ENCODE measurements at places on chromosomes 13 and 19. TPM values are rescaled to one million over a fixed set of nuclear protein-coding genes. Genes with fewer than 3 reads are reported as not detected.

DNA sequence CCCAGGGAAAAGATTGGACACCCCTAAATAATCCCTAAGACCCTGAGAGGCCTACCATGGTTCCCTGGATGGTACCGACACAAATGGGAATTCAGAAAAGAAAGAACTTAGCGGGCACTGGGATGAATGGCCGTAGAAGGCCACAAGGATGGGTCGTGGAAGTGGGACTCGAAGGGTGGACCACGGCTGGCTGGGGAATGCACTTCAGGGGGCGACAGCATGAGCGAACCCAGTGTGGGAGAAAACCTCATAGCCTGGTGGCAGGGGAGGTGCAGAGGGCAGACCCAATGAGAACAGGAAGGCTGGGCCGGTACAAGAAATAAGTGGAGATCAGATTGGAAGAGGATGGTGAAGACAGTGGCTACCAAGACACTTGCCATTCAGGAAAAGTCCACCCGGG is 28.7 kb downstream of the LATS2 start:
- peaks cover 50% of the 10 kb centered on the region for H3K4me1 ChIP-seq
- H3K36me3 ChIP-seq = no peaks in the 10 kb centered on the region
- no peaks in the 10 kb centered on the region for H3K27me3 ChIP-seq
- H3K4me3 ChIP-seq = peak overlapping the region; percentile 13
- peak overlapping the region; percentile 46 for H3K27ac ChIP-seq

GRCh38 chr19:3606174-3606689 is 443 bp downstream of the TBXA2R start:
- peak overlapping the region; percentile 48 for H3K4me3 ChIP-seq
- peaks cover 13% of the 10 kb centered on the region for H3K4me1 ChIP-seq
- peak overlapping the region; percentile 75 for H3K27ac ChIP-seq
- peak; percentile 69 for DNase-seq

GRCh38 chr13:53357582-53357981 is 329.0 kb downstream of the OLFM4 start:
- no peak for DNase-seq
- H3K27me3 ChIP-seq = no peaks in the 10 kb centered on the region
- H3K36me3 ChIP-seq = no peaks in the 10 kb centered on the region
- no peak overlapping the region for H3K4me3 ChIP-seq

The SIGLECL1 gene
- not detected for total RNA-seq

The PRKCG gene
- not detected for total RNA-seq

DNA sequence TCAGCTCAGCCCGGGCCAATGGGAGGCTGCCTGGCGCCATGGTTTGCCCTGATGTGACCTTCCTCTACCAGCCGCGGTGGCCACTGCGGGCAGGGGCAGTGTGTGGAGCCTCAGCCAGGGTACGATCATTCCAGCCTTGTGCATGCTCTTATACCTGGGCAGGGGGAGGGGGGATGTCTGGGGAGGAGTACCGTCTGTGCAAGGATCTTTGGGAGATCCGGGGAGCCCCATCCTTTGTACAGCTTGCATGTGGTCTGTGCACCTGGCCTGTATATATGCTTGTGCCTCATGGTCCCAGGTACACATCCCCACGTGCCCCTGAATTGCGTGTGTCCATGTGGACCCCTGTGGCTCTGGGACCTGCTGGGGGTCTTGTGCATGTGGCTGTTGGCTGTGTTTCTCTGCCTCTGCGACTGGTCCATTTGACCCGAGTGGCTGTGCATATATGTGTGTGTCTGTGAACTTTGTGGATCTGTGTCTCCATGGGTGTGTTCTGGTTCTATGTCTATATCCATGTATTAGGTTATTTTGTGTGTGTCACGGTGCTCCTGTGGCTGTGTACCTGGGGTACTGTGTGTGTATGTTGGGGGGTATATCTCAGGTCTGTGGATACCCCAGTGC is 12.8 kb upstream of the NANOS3 start:
- H3K27me3 ChIP-seq = peaks cover 30% of the 10 kb centered on the region
- H3K4me1 ChIP-seq = peaks cover 43% of the 10 kb centered on the region
- no peak overlapping the region for H3K4me3 ChIP-seq
- DNase-seq = no peak
- no peaks in the 10 kb centered on the region for H3K36me3 ChIP-seq
- no peak overlapping the region for H3K27ac ChIP-seq

DNA sequence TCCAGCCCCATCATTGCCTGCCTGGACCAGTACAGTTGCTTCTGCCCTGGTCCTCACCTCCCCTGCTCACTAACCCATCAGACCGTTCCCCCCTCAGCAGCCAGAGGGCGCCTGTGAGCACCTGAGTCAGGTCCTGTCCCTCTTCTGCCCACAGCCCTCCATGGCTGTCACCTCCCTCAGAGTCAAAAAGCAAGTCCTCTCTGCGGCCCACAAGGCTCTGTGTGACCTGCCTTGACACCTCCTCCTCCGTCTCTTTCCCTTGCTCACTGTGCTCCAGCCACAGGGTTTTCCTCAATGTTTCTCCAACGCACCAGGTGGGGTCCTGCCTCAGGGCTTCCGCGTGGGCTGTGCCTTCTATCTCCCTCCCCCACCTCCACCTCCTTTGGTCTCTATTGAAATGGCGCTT is 29.4 kb upstream of the PTPRS start:
- H3K27ac ChIP-seq = no peak overlapping the region
- peak; percentile 69 for DNase-seq
- H3K4me1 ChIP-seq = no peaks in the 10 kb centered on the region
- H3K27me3 ChIP-seq = peaks cover 74% of the 10 kb centered on the region
- no peak overlapping the region for H3K4me3 ChIP-seq

DNA sequence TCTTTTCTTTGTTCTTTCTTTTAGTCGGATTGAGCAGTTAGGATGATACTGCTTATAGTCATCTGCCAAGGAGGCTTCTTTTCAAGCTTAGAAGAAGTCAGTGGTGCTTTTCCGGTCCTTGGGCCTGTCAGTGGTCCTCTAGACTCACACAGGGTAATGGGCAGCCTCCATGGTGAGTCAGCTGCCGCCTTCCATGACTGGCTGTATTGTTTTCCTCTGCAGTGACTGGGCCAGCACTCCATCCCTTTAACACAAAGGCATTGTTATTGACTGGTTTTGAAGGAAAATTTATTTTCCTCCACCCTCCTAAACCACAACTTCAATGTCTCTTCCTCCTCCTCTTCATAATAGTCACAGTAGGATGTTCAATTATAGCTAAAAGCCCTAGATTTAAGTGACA is 47.1 kb upstream of the CNMD start:
- H3K4me1 ChIP-seq = no peaks in the 10 kb centered on the region
- H3K4me3 ChIP-seq = no peak overlapping the region
- no peaks in the 10 kb centered on the region for H3K27me3 ChIP-seq
- no peak for DNase-seq
- H3K27ac ChIP-seq = no peak overlapping the region
- no peaks in the 10 kb centered on the region for H3K36me3 ChIP-seq

DNA sequence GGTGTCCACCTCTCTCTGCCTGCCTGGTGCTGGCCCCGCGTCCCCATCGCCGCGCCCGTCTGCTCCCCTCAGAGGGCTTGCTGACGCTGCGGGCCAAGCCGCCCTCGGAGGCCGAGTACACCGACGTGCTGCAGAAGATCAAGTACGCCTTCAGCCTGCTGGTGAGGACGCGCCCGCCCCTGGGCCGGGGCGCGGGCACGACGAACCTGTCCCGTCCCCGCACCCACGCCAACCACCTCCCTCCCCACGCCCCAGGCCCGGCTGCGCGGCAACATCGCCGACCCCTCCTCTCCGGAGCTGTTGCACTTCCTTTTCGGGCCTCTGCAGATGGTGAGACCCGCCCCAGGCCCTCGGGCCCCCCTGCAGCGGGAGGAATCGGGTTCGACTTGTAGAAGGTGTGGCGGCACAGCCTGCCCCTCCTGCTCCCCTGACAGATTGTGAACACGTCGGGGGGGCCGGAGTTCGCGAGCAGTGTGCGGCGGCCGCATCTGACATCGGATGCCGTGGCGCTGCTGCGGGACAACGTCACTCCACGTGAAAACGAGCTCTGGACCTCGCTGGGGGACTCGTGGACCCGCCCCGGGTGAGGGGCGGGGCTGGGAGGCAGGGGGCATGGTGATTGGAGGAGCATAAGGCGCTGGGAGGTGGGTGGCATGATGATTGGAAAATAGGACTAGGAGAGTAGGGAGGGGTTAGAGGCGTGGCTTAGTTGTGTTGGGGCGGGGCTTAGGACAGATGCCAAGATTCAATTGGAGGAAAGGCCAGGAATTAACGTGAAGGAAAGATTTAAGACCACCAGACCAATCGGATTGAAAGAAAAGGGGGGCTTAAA is 6.6 kb downstream of the EPS8L1 start:
- H3K4me1 ChIP-seq = peaks cover 50% of the 10 kb centered on the region
- no peak overlapping the region for H3K27ac ChIP-seq
- peak overlapping the region; percentile 52 for H3K4me3 ChIP-seq
- DNase-seq = peak; percentile 69

- H3K4me1 ChIP-seq = peaks cover 56% of the 10 kb centered on the region
- H3K36me3 ChIP-seq = peaks cover 18% of the 10 kb centered on the region
- H3K27ac ChIP-seq = no peak overlapping the region
- no peak for DNase-seq
Measured at GRCh38 chr13:114056205-114057013, 76.0 kb downstream of the RASA3 start.

GRCh38 chr19:47750752-47751151 is 5.4 kb downstream of the NOP53 start:
- no peaks in the 10 kb centered on the region for H3K27me3 ChIP-seq
- H3K36me3 ChIP-seq = peaks cover 92% of the 10 kb centered on the region
- H3K4me3 ChIP-seq = no peak overlapping the region
- H3K4me1 ChIP-seq = peaks cover 41% of the 10 kb centered on the region

DNA sequence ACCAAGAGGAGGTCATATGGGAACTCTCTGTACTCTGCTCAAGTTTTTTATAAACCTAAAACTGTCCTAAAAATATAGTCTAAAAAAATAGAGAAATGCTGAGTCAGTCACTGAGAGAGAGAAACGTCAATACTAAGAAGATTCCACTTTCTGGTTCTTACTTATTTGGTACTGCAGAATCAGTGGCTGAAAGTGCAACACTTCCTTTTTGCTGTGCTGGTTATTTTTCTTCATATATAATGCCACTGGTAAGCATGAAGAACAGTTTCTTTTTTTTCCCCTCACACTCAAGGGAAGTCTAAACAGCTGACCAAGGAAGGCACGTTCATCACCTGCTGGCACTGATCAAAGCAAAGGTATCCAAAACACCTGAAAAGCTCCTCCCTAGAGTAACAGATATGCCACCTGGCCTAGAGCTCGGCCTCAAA is 44.3 kb upstream of the N4BP2L1 start:
- peaks cover 19% of the 10 kb centered on the region for H3K36me3 ChIP-seq
- no peak overlapping the region for H3K4me3 ChIP-seq
- no peak for DNase-seq
- no peaks in the 10 kb centered on the region for H3K27me3 ChIP-seq
- no peak overlapping the region for H3K27ac ChIP-seq
- H3K4me1 ChIP-seq = peaks cover 7% of the 10 kb centered on the region

GRCh38 chr19:30719999-30720345 is 347.8 kb downstream of the ZNF536 start:
- no peaks in the 10 kb centered on the region for H3K36me3 ChIP-seq
- H3K4me1 ChIP-seq = peaks cover 24% of the 10 kb centered on the region
- peak; percentile 30 for DNase-seq
- H3K4me3 ChIP-seq = peak overlapping the region; percentile 54
- no peaks in the 10 kb centered on the region for H3K27me3 ChIP-seq

- no peak for DNase-seq
- H3K4me1 ChIP-seq = peaks cover 72% of the 10 kb centered on the region
- peaks cover 52% of the 10 kb centered on the region for H3K36me3 ChIP-seq
Measured at GRCh38 chr19:49864890-49865289, 2.5 kb downstream of the PNKP start.

The PTGER1 gene
- total RNA-seq = not detected

GRCh38 chr13:76756451-76756850 is 129.8 kb downstream of the KCTD12 start:
- H3K27ac ChIP-seq = no peak overlapping the region
- no peak overlapping the region for H3K4me3 ChIP-seq
- no peak for DNase-seq
- no peaks in the 10 kb centered on the region for H3K27me3 ChIP-seq
- H3K4me1 ChIP-seq = no peaks in the 10 kb centered on the region

DNA sequence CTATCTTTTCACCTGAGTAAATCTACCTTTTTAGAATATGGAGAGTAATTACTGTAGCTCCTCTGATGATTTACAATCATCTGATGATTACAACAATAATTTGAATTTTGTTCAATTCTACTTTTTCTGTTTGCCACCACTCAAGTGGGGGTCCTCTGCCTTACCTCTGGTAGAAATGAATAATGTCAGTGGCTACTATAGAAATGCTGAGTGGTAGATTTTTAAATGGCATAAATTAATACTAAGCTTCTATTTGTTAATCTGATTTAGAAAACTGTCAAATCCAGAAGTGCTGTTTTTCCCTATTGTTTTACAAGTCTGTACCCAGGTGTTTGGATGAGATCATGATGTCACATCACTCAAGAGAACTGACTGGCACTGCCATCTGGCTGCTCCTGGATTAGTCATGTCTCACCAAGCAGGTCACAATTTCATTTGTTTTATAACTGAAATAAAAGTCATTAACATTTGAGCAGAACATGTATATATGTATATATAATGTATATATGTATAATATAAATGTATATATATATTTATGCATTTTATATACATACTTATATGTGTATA is 494.8 kb downstream of the TBC1D4 start:
- no peaks in the 10 kb centered on the region for H3K36me3 ChIP-seq
- no peaks in the 10 kb centered on the region for H3K4me1 ChIP-seq
- H3K27ac ChIP-seq = no peak overlapping the region
- no peak overlapping the region for H3K4me3 ChIP-seq
- H3K27me3 ChIP-seq = no peaks in the 10 kb centered on the region

GRCh38 chr19:41595258-41595889 is 19.4 kb downstream of the CEACAM21 start:
- H3K27me3 ChIP-seq = no peaks in the 10 kb centered on the region
- H3K4me1 ChIP-seq = no peaks in the 10 kb centered on the region
- no peak overlapping the region for H3K27ac ChIP-seq
- no peak overlapping the region for H3K4me3 ChIP-seq
- H3K36me3 ChIP-seq = no peaks in the 10 kb centered on the region

GRCh38 chr13:55528434-55528833 is 1612.3 kb upstream of the PRR20A start:
- no peak overlapping the region for H3K4me3 ChIP-seq
- H3K36me3 ChIP-seq = no peaks in the 10 kb centered on the region
- no peaks in the 10 kb centered on the region for H3K4me1 ChIP-seq
- H3K27me3 ChIP-seq = no peaks in the 10 kb centered on the region
- no peak for DNase-seq
- H3K27ac ChIP-seq = no peak overlapping the region

The CGB8 gene
- not detected for total RNA-seq

GRCh38 chr19:38670921-38671398 is 23.5 kb downstream of the ACTN4 start:
- H3K27me3 ChIP-seq = no peaks in the 10 kb centered on the region
- peak; percentile 82 for DNase-seq
- H3K36me3 ChIP-seq = no peaks in the 10 kb centered on the region
- H3K4me3 ChIP-seq = no peak overlapping the region
- peaks cover 76% of the 10 kb centered on the region for H3K4me1 ChIP-seq
- H3K27ac ChIP-seq = peak overlapping the region; percentile 95

- H3K36me3 ChIP-seq = no peaks in the 10 kb centered on the region
- DNase-seq = no peak
- no peak overlapping the region for H3K4me3 ChIP-seq
- no peaks in the 10 kb centered on the region for H3K4me1 ChIP-seq
- H3K27me3 ChIP-seq = no peaks in the 10 kb centered on the region
- H3K27ac ChIP-seq = no peak overlapping the region
Measured at GRCh38 chr19:31253526-31254179, 95.6 kb downstream of the TSHZ3 start.

GRCh38 chr19:29665826-29666577 is 741 bp downstream of the PLEKHF1 start:
- H3K27ac ChIP-seq = peak overlapping the region; percentile 79
- H3K27me3 ChIP-seq = no peaks in the 10 kb centered on the region

GRCh38 chr13:114208134-114208533 is 26.6 kb upstream of the CDC16 start:
- H3K4me1 ChIP-seq = no peaks in the 10 kb centered on the region
- no peak overlapping the region for H3K4me3 ChIP-seq
- H3K27ac ChIP-seq = no peak overlapping the region
- DNase-seq = no peak
- no peaks in the 10 kb centered on the region for H3K36me3 ChIP-seq
- peaks cover 9% of the 10 kb centered on the region for H3K27me3 ChIP-seq

The PRR19 gene
- total RNA-seq = not detected
